ENCODE measurements at places on chromosomes 1 and 21.

DNA sequence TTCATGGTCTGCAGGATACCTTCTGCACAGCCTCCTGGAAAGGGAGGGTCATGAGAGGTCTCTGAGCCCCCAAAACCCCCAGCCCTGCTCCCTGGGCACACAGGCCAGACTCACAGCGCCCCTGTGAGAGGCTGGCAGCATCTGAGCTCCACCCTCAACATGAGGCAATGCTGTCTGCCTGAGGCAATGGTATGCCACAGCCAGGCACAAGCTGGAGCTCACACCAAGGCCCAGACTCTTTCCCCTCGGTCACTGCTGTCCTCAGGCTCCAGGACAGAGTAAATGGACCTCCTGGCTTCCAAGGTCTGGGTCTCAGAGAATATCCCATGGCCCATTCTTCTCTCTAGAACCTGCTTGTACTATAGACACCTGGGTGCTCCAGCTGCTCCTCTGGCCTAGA is 17.2 kb downstream of the MEF2D start:
- no peak for DNase-seq

GRCh38 chr1:243409284-243409683 is 153.4 kb downstream of the SDCCAG8 start:
- no peak for DNase-seq

- no peak for DNase-seq
These were observed 12.6 kb downstream of the PKP1 start for GRCh38 chr1:201295861-201296260.

GRCh38 chr1:149846593-149847466 is 52.5 kb upstream of the BOLA1 start:
- DNase-seq = no peak

DNA sequence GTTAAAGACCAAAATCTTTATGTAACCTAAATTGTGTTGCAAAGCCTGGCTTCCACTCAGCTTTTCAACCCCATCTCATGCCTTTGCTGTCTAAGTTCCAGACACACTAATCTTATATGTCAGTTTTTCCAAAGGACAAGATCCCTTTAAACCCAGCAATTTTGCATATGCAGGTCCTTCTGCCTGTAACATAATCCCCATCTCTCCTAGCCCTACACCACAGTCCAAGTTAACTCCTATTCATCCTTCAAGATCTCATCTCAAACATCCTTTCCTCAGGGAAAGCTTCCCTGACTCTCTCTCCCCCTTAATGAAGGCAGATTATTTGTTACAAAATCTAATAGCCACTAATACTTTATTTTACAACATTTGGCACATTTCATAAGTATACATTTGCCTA is 366.3 kb downstream of the PLPP3 start:
- DNase-seq = no peak

DNA sequence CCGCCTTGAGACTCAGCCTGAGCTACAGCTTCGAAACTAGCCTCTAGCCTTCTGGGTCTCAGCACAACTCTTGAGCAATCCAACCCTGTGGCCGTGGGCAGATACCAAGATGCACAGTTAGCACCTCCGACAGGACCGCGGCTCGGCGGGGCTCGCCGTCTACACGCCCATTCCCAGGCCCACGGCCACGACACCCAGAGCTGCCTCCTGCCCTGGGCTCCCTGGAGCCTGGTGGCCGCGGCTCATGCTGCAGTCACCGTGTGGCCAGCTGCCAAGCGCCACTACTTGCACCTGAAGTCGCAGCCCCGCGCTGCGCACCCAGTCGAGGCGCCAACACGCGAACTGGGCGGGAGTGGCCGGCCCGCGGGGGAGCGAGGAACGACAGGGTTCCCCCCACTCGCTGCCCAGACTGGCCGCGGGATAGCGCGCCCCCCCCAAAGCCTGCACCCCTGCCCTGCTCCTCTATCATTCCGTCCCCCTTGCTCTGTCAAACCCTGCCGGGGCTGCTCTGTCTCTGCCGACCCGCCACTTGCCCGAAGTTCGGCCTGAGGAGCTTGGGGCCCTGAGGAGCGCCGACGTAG is 729 bp upstream of the CDCA8 start:
- peak; percentile 49 for DNase-seq

DNA sequence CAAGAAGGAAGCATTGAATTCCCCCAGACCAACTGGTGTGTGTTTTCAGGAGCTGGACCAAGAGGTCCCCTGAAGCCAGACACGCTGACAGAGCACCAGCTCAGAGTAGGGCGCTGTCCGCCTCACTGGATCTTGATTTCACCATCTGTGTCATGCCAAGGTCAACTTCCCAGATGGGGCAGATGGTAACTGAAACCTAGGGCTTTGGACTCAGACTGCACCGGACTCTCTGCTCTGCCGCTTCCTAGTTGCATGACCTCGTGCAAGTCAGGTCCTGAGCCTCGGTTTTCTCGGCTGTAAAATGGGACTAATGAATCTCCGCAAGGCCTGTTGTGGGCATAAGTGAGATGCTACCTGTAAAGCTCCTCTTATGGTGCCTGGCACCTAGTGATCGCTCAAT is 17.9 kb upstream of the CASZ1 start:
- DNase-seq = no peak

- no peak for DNase-seq
These were observed 36.3 kb upstream of the AHCYL1 start for GRCh38 chr1:109948285-109948630.

GRCh38 chr1:216314379-216315095 is 108.7 kb downstream of the USH2A start:
- no peak for DNase-seq

DNA sequence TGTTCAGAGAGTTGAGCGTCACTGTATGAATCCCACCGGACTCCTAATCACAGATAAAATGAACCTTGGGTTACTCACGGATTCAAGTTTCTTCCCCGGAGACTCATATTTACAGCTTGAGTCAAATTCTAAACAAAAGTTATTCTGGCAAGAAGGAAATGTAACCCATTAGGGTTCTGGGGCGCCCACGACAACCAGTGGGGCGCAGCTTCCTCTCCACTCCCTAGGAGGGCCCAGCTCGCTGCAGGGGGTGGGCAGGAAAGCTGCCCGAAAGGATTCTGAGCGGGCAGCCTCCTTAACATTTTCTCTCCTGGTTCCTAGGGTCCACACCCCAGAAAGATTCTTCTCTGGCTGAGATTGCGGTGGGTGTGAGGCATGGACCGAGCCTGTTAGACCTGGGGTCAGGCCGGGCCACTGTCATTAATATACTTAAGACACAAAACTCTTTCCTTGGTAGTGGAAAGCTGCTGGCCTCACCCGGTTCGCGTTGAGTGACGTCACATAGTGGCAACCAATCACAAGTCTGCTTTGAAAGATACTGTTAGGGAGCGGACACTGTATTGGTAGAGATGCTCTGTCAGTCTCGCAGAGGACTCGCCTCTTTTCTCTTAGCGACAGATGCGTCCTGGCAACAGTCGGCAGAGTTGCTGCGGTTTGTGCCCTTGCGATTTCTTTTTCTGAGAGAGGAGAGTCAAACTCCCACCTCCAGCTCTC is 13.6 kb upstream of the MCOLN3 start:
- peak; percentile 89 for DNase-seq

- no peak for DNase-seq
These were observed 137.3 kb downstream of the SLC30A10 start for GRCh38 chr1:219790834-219791615.

DNA sequence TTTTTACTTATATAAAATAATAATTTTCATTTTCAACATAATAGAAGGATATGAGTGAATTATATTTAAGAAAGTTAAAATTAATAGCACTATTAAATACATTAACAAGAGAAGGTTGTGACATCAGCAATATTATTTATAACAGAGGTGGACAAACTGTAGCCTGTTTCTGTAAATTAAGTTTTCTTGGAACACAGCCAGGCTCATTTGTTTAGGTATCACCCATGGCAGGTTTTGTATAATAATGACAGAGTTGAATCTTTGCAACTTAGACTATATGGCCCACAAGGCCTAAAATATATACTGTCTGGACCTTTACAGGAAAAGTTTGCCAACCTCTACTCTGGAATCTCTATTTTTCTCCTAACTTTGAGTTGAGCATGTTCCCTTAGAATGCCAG is 42.8 kb upstream of the CACYBP start:
- DNase-seq = no peak

DNA sequence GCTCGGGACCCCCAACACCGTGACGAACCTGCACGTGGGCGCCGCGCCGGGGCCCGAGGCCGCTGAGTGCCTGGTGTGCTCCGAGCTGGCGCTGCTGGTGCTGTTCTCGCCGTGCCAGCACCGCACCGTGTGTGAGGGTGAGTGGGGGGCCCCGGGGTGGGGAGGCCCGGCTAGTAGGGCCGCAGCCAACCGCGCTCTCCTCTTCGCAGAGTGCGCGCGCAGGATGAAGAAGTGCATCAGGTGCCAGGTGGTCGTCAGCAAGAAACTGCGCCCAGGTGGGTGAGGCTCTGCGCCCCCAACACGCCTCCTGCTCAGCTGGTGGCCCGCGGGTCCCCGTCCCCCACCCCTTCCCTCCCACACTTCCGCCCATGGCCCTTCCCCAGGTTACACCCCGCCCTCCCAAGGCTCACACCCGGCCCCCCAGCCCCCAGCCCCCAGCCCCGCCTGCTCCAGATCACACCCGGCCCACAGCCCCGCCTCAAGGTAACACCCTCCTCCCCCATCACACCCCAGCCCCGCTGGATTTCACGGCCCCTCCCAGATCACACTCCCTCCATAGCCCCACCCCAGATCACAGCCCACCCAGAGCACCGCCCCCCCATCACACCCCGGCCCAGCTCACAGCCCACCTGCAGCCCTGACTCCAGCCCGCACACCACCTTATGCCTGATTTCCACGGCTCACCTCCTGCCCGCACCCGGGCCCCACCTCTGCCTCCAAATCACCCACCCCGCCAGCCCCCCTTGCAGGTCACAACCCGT is 2.4 kb upstream of the MMP23B start:
- DNase-seq = peak; percentile 69

DNA sequence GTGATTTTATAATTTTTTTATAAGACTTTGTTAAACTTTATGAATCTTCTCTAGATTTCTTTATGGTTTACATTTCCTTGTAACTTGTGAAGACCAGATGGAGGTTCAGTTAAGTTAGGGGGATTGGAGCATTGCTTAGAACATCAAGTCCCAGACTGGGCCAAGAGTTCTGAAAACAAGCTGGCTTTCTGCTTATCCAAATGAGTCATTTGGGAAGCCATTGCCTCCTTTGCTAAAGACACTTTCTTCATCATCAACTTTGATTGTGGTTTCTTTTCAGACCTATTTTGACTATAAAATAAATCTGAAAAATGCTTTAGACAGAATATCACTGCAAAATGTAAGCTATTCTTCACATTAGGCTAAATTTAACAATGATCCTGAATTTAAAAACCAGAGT is 446.8 kb downstream of the USP25 start:
- DNase-seq = no peak

- DNase-seq = no peak
These were observed 30.3 kb downstream of the VN1R5 start for GRCh38 chr1:247286134-247286670.

- peak; percentile 50 for DNase-seq
These were observed 12.7 kb downstream of the LCK start for GRCh38 chr1:32263744-32264143.

DNA sequence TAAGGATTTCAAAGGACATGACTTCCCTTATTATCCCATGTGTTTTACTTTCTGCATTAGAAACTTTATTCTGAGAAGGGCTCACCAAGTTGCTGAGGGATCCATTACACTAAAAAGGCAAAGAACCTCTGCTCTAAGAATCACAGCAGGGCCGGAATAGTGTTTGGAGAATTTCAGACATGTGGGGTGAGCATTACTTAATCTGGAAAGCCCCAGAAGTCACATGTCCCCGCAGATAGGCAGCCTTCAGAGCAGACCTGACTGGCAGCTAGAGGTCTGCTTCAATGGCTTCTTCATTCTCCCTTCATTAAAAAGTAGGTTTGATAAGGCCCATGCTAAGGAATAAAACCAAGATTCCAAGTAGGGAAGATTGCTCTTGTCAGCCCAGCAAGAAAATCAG is 52.6 kb upstream of the RBM15 start:
- DNase-seq = no peak

DNA sequence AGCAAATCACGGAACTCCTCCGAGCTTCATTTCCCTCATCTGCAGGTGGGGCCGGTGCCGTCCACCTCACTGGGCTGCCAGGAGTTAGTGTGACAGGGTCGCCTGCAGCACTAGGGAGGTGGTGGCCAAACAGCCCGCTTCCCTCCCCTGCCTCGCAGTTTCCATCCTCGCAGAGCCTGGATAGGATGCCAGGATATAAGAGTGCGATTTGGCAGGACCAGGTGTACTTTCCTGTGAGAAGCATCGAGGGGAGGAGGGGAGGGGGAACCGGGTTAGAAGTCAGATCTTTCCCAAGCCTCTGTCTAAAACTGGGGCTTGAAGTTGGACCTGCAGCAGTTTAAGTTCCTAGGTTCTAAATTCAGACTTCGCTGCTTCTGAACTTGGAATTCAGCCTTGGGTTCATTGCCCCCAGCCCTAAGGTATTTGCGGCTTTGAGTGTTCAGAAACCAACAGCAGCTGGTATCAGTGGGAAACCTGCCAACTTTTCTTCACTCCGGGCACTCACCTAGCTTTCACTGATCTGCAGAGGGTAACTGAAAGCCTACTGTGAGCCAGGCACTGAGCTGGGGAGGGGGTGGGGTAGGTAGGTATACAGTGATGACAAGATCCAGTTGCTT is 1.7 kb upstream of the JUN start:
- DNase-seq = no peak

- no peak for DNase-seq
These were observed 303.6 kb downstream of the PTPRC start for GRCh38 chr1:198942466-198942865.

GRCh38 chr1:230259621-230260020 is 166.5 kb downstream of the PGBD5 start:
- DNase-seq = no peak

- DNase-seq = no peak
These were observed 7.1 kb upstream of the TMEM61 start for GRCh38 chr1:54973205-54973921.

DNA sequence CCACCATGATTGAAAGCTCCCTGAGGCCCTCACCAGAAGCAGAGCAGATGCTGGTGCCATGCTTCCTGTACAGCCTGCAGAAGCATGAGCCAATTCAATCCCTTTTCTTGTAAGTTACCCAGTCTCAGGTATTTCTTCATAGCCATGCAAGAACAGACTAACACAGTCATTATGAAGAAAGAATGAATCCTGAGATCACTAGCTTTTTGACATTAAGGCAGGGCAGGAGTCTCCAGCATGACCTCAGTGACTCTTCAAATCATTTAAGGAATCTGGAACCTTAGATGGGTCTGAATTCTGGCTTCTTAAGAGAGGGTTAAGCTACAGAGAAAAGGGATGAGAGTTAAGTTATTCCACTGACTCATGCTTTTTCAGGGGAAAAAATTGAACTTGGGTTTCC is 79.0 kb downstream of the PTPN14 start:
- no peak for DNase-seq

- no peak for DNase-seq
These were observed 103.8 kb downstream of the EPHB2 start for GRCh38 chr1:22814176-22815042.
